ENCODE measurements at places on chromosomes 7 and 10.

DNA sequence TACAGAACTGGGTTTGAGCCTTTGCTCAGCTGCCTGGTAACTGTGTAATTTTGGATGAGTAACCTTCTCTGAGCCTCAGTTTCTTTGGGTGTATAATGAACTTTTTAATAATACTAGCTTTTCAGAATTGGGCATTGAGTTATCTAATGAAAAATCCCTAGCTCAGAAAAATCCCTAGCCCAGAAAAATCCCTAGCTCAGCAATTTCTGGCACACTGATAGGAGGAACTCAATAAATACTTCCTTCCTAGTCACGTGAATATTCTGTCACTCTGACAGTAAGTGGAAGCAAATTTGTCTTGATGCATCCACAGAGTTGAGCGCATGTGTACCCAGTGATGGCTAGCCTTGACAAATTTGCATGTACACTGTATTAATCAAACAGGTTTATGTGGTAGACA lies 817.6 kb downstream of the XPNPEP1 start:
- no peak for DNase-seq

- no peak for DNase-seq
These were observed 755.2 kb upstream of the SORCS1 start for GRCh38 chr10:107919626-107920235.

DNA sequence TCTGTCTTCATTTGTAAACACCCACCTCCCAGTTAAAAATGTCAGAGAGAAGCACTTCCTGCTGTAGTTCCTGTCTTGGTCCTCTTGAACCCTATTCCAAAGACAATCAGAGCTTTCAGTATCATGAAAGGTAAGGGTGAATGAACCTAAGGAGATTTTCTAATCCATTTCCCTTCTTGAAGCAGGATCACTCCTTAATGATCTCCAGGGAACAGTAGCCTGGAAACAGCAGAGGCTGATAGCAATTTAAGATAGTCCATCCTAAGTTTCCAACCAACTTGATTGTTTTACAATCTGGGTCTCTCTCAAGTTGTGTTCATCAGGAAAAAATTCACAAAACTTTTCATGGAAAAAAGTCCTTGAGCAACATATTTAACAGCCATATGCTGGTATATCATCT lies 273.6 kb downstream of the NEBL start:
- no peak for DNase-seq

GRCh38 chr10:127012769-127013152 lies 107.5 kb downstream of the DOCK1 start:
- no peak for DNase-seq

DNA sequence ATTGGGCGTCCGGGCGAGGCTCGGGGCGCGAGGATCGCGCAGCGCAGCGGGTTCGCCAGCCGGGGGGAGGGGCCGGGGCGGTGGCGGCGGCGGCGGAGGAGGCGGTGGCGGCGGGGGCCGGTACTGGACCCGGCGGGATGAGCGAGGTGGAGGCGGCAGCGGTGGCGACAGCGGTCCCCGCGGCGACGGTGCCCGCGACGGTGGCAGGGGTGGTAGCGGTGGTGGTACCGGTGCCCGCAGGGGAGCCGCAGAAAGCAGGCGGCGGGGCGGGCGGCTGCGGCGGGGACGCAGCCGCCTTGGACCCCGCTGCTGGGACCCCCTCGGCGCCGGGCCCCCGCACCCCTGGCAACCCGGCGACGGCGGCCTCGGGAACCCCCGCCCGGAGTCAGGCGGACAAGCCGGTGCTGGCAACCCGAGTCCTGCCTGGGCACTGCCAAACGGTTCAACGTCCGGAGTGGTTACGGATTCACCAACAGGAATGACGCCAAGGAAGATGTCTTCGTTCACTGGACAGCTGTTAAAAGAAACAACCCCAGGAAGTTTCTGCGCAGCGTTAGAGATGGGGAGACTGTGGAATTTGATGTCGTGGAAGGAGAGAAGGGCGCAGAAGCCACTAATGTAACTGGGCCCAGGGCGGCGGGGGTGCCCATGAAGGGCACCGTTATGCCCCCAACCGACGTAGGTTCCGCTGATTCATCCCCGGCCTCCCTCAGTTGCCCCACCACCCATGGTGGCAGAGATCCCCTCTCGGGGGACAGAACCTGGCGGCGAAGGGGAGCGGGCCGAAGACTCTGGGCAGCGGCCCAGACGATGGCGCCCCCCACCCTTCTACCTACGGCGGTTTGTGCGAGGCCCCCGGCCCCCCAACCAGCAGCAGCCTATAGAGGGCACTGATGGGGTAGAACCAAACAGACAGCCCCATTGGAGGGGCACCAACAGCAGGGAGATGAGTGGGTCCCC lies 100.3 kb upstream of the CPXM2 start:
- DNase-seq, result no peak

- DNase-seq, result no peak
These were observed 4.1 kb downstream of the CPA1 start for GRCh38 chr7:130384371-130384801.

GRCh38 chr10:76311752-76312636 lies 880.6 kb downstream of the LRMDA start:
- DNase-seq, result peak; percentile 23
